ENCODE measurements at places on chromosomes 4 and X.
A peak's percentile ranks its signal among the peaks of the same experiment; 100 is the strongest.

DNA sequence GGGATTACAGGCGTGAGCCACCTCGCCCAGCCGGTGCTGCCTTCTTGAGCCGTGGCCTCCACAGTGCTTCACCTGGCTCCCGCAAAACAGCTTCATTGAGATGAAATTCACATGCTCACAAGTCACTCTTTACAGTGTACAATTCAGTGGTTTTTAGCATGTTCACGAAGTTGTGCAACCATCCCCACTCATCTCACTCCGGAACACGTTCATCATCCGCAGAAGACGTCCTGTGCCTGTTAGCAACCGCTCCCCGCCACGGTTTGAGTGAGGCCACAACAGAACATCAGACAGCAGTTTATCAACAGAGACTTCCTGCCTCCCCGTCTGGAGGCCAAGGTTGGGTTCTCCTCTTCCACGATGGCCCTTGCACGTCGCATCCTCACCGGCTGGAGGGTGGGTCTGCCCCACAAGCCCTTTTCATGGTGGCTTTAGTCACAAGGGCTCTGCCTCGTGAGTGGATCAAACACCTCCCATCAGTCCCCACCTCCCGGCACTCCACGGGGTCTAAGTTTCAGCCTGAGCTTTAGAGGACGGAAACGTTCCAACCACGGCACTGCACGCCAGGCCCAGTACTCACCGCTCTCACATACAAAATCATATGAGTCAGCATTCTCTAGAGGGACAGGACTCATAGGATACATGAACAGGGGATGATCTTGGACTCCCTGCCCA, 29.6 kb upstream of the SPON2 start:
- DNase-seq = peak; percentile 49

- DNase-seq = no peak
Measured at GRCh38 chr4:151687021-151687640, 73.7 kb downstream of the GATB start.

DNA sequence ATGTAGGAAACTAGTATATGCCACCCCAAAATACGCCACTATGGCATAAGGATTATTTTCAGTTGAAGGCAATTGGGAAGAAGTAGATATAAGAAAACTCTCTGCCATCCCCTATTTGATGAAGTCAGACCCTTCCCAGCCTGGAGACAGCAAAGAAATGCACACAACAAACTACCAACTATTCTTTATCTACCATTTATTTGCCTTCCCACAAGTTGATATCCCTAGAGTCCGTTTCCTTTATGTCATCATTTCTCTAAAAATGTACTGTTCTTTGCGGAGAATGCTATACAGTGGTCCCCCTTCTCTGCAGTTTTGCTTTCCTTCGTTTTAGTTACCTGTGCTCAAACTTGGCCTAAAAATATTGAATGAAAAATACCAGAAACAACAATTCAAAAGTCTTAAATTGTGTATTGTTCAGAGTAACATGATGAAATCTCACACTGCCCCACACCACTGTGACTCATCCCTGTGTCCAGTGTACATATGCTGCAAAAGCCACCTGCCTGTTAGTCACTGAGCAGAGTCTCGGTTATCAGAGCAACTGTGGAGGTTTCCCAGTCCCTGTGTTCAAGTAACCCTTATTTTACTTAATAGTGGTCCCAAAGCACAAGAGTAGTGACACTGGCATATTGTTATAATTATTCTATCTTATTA, 152.3 kb downstream of the WDFY3 start:
- peak; percentile 37 for DNase-seq

- DNase-seq = no peak
Measured at GRCh38 chrX:6856471-6856870, 291.0 kb upstream of the STS start.

- no peak for DNase-seq
Measured at GRCh38 chr4:40165916-40166315, 30.9 kb upstream of the RHOH start.

GRCh38 chr4:77922158-77923094, 59.8 kb downstream of the MRPL1 start:
- no peak for DNase-seq

DNA sequence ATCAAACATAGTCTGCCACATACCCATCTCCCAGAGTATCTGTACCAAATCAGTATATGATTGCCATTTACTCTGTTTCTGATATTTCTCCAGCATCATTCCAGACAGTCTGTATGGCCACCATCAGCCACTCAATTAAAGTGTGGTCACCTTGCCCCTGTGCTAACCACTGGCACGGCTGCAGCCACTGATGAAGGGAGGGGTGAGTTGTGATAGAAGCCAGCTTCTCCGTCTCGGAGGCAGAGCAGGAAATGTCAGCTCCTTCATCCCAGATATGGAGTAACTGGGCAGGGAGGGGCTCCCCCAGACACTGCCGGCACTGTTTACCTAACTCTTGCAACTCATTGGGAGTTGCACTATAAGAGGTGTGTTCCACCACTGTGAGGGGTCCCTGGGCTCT, 30.3 kb downstream of the CXCL13 start:
- no peak for DNase-seq

DNA sequence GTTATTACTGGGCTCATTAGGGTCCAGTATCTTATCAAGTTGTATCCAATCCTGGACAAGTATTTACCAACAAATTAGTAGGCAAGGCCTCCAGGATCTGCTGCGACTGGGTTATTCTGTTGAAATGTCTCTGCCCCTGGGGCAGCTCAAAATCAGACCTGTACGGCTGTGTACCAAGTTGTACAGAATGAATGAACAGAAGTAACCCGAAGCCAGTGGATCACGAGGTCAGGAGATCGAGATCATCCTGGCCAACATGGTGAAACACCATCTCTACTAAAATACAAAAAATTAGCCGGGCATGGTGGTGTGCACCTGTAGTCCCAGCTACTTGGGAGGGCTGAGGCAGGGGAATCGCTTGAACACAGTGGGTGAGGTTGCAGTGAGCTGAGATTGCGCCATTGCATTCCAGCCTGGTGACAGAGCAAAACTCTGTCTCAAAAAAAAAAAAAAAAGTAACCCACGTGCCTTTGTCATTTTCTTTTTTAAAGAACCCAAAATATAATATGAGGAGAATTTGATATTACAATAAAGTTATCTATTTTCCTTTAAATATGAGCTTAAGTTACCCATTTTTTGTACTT, 127.3 kb downstream of the CBR4 start:
- DNase-seq = no peak

GRCh38 chr4:79688691-79689090, 280.7 kb upstream of the GK2 start:
- no peak for DNase-seq

DNA sequence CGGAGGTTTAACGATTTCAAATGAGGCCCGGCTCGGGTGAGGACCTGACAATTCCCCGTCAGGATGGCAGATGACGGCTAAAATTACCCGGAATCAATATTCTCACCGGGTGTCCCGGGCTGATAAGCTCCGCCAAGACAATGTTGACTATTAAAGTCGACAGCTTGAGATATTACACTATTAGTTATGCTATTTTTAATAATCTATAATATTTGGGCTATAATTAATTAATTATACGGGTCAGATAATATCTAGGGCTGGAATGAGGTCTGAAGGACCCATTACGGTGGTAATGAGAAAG, 9.4 kb upstream of the NKX1-1 start:
- DNase-seq = no peak

GRCh38 chrX:8647176-8647575, 84.8 kb downstream of the ANOS1 start:
- no peak for DNase-seq

- no peak for DNase-seq
Measured at GRCh38 chrX:150212672-150213480, 150.2 kb upstream of the MAMLD1 start.

GRCh38 chr4:119233750-119234149, 21.2 kb downstream of the USP53 start:
- DNase-seq = no peak

DNA sequence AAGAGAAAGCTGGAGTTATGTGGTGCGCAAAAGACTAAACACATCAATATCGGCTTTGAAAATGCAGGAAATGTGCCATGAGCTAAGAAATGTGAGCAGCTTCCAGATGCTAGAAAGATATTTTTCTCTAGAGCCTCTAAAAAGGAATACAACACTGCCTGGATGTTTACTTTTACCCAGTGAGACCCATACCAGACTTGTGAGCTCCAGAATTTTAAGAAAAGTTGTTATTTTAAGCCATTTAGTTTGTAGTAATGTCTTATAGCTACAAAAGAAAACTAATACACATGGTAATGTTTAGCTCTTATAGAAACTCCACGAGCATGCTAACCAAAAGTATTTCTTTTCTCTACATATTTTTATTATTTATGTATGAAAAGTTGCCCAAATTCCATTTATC, 1389.4 kb downstream of the C4orf33 start:
- peak; percentile 7 for DNase-seq

- no peak for DNase-seq
Measured at GRCh38 chr4:3429651-3430050, 12.1 kb upstream of the HGFAC start.

- no peak for DNase-seq
Measured at GRCh38 chr4:183147196-183147595, 48.1 kb downstream of the WWC2 start.

- no peak for DNase-seq
Measured at GRCh38 chrX:107836958-107837357, 11.3 kb downstream of the MID2 start.

GRCh38 chr4:188971125-188971524, 831.9 kb downstream of the TRIML1 start:
- no peak for DNase-seq

- DNase-seq = no peak
Measured at GRCh38 chr4:73375328-73375741, 28.8 kb upstream of the ALB start.

DNA sequence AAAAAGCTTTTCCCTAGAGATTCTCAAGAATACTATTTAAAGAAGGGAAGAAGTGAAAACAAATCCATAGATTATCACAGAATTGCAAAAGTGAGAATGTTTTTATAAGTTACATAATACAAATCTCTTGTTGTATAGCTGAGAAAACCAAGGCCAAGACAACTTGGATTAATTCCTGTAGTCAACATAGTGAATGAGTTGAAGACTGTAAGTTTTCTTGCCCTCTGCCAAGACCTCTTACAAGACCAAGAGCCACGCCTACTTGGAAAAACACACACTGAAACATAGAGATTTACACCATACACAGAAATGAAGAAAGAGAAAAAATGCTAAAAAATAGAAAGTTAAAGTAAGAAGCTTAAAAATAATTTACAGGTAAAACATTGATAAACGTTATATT, 2024.0 kb downstream of the PCDH7 start:
- DNase-seq = no peak

DNA sequence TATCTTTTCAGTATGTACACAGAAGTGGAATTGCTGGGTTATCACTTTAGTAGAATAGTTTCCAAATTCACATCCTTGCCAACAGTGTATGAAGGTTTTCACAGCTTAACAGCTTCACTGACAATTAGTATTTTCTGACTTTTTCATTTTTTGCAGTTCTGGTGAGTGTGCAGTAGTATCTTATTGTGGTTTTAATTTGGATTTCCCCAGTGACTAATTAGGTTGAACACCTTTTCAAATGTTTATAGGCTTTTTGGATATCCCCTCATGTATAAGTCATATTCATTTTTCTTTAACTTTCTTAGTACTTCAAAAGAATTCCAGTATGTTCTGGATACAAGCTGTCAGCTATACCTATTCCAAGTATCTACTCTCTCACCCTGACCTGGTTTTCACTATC, 37.1 kb downstream of the BRCC3 start:
- no peak for DNase-seq

- no peak for DNase-seq
Measured at GRCh38 chr4:110628663-110629213, 5.9 kb upstream of the PITX2 start.

- no peak for DNase-seq
Measured at GRCh38 chr4:104593019-104593418, 98.3 kb upstream of the CXXC4 start.

DNA sequence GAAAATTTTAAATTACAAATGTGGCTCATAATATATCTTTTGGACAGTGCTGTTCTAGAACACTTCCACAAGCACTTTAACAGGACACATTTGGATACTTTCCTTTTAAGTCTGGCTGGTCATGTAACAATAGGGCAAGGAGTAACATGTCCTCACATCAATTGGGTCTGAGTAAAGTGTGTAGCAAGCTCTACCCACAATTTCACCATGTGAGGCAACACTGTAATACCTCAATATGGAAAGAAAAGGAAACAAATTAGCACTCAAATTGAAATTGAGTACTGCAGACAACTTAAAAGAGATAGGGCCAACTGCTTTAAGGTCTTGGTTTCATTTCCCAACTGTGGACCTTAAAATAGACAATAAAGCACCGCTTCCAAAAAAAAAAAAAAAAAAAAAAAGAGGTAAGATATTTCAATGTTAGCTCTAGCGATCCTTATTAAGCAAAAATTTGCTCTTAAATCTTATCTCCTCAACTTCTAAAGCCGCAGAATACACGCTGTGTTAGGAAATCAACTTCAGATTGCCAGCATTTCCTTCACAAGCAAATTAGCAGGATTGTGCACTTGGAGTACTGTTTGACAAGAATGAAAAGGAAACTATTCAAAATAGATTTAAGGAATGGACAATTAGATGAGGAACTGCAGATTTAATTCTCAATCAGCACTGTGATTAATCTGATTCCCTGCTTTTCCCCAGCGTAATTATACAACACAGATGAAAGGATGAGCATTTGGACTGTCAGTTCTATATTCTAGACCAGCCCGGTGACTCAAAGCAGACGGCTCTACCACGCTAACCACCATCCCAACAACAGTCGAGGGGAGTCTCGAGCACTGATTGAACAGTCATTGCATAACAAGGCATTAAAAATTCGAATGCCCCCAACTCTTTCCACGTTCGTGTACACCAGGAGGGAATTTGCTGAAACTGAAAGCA, 1.6 kb downstream of the CASK start:
- no peak for DNase-seq

DNA sequence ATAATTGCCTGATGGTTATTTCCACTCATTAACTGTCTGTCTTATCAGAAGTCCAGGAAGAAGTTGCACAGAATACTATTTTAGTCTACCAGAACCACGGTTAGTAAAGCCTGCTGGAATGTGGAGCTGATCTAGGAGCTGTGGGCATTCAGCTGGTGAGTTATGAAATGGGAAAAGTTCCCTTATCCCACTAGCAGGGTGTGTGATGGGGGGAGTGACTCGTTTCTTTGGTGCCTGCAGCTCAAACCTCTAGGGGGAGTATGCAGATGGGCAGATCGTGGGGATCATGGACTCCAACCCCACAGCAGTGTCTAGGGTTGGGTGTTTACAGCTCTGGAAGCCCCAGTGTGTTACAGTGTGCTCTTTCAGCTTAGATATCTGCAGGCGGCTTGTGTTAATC, 305.7 kb upstream of the BOD1L1 start:
- DNase-seq = no peak

Data from fibroblast of skin of left quadriceps (primary cell).